ENCODE measurements at places on chromosomes 6 and 20. TPM values are rescaled to one million over a fixed set of nuclear protein-coding genes. Genes with fewer than 3 reads are reported as not detected.
A peak's percentile ranks its signal among the peaks of the same experiment; 100 is the strongest.

DNA sequence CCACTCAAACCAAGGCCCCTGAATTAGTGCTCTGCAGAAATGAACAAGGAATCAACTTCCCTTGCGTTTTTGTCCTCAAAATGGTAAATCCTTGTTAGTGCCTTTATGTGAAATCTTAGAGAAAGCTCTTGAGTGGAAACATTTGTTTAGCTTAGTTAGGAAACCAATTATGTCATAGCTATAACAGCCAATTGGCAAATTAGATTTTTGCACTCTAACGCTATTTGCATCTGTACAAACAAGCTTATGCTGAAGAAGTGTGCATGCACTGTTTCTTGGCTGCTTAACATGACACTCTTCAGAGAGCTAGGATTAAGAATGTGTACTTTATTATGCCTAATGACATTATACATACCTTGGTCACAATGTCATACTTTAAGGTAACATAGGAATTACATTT is 622.6 kb upstream of the SLC35B3 start:
- no peak for DNase-seq

GRCh38 chr20:45883100-45883469 is 2.1 kb downstream of the ZSWIM1 start:
- DNase-seq = no peak

DNA sequence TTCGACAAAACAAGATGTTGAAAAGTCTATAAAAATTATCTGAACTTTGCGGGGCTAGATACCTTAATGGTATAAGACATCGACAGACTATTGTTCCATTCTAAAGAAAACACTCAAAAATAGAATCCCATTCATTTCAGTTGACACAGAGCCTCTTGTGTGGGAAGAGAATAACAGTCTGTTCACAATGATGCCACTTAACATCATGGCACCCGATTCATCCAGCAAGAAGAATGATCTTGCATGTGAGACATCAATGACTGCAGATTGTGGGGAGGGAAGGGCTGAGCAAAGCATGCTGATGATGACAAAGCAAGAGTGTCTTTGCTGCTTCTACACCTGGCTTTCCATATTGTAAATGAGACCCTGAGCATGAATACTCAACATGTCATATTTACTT is 49.7 kb upstream of the ARMH2 start:
- DNase-seq = no peak

GRCh38 chr6:13142611-13143010 is 185.7 kb downstream of the TBC1D7 start:
- no peak for DNase-seq

DNA sequence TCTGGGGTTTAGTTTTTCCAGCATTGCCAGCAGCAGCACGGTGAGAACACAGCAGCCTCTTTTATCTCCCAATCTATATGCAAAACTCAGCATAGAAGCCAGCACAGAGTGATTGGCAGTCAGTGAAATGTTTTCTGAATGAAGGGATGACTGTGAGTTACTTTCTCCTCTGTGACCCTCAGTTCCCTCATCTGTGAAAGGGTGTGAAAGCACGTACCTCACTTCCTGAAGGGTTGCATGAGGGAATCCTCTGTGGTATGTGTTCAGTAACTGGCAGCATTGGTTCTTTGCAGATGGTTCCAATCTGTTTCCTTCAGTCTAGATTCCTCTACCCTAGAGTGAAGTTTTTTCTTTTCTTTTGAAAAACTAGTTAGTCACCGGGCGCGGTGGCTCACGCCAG is 40.0 kb downstream of the EFCAB8 start:
- DNase-seq = no peak

DNA sequence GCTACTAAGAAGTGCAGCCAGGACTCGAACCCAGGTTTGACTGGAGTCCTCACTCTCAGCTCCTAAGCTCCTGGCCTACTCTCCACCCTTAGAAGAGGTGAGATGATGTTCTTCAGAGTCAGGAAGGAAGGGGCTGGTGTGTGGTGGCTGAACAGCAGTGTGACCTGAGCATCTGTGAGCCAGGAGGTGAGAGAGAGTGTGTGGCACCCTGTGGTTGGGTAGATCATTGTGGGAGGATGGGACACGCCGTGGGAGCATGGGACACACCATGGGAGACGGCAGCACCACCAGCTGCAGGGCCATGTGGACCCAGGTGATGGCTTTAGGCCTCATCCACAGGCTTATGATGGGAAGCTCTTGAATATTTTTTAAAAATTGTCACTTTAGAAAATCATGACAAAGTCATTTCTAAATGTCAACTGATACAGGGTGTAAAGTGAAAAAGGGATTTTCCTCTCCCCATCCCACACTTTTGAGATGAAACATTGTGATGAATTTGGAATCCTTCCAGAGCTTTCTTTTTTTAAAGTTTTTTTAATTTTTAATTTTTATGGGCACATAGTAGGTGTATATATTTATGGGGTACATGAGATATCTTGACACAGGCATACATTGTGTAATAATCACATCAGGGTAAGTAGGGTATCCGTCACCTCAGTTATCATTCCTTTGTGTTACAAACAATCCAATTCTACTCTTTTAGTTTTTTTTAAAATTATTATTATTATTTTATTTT is 31.6 kb downstream of the SRC start:
- DNase-seq = no peak

The NMBR gene
- total RNA-seq = not detected

DNA sequence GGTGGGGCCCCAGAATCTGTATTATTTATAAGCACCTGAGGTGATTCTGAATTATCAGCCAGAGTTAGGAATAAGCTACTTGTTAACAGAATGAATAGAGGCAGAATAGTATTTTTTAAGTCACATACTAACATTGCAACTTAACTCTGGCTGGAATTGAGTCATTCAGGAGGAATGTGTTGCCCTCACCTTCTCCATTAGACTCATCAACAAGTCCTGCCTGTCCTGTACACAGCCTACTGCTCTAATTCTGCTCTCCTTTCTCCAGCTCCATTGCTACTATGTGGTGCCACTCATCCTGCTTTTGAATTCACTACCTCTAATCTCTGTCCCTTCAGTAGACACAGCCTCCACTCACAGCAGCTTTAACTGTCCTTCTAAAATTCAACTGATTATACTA is 669.4 kb downstream of the DHX35 start:
- peak; percentile 85 for DNase-seq

GRCh38 chr6:125307964-125308615 is 6.3 kb upstream of the HDDC2 start:
- DNase-seq = no peak

DNA sequence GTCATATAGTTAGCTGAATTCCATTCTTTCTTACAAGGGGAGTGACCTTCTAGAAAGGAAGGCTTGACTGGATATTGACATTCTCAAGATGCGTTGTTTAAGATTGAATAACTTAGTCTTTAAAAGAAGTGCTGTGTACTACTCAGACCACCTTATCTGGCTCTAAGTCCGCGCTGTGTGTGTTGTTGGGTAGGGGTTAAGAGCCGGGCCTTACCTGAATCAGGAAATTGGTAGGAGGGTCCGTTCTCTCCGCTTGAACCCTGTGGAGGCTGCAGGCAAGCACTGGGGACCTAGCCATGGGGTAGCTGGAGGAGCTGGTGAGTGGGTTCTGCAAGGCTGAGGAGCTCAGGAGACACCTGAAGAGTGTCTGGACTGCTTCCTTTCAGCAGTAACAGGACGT is 9.0 kb upstream of the SCML4 start:
- no peak for DNase-seq

DNA sequence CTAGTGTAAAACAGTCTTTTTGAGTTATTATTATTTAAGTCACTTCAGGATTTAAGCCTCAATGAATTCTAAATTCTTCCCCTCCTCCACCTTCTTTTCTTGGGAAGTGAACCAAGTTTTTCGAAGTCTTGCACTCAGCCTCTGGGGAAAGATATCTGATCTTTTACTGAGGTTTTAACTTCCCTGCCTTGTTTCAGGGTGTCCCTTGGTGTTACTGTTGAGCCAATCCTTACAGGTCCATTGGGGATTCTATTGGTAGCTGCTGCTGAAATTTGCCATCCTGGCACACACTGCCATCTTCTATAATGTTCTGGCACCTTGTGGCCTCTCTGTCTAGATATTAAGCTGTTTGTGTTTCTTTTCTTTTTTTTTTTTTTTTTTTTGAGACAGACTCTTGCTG is 31.7 kb downstream of the BEND6 start:
- DNase-seq = no peak

The CRISP3 gene
- total RNA-seq = under 0.01 TPM

DNA sequence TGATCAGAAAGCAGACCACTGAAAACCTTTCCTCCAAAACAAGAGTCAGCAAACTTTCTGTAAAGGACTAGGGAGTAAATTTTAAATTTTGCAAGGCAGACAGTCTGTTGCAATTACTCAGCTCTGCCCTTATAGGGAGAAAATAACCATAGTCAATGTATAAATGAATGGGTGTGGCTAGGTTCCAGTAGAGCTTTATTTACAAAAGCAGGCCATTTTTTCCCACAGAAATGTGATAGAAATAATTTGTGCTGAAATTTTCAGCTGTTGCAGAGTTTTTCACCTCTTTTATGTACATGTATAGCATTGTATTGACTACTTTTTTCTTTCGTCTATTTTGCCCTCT is 7.7 kb downstream of the AMD1 start:
- no peak for DNase-seq

- DNase-seq = peak; percentile 53
Measured at GRCh38 chr20:6178537-6178936, 55.7 kb upstream of the FERMT1 start.

GRCh38 chr6:39884696-39885095 is 49.6 kb downstream of the MOCS1 start:
- DNase-seq = no peak

- DNase-seq = no peak
Measured at GRCh38 chr20:50579511-50579910, 69.3 kb downstream of the PTPN1 start.

The HMGCLL1 gene
- not detected for total RNA-seq

DNA sequence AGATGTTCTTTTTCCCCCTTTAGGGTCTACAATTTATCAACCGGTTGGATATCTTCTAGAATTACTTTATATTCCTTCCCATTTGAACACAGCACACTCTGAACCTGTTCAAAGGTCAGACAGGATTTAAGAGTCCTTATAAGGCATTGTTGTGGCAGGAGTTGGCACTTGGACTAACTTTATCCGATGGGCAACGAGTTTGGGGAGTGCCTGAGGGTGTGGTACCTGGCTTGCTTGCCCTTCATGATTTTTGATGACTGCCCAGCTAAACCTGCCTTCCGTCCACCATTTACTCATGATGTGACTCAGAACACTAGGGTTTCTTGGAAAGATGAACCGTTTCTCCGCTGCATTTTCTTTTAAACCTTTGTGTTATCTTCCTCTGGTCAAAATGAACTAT is 285.2 kb downstream of the FOXC1 start:
- DNase-seq = peak; percentile 75

DNA sequence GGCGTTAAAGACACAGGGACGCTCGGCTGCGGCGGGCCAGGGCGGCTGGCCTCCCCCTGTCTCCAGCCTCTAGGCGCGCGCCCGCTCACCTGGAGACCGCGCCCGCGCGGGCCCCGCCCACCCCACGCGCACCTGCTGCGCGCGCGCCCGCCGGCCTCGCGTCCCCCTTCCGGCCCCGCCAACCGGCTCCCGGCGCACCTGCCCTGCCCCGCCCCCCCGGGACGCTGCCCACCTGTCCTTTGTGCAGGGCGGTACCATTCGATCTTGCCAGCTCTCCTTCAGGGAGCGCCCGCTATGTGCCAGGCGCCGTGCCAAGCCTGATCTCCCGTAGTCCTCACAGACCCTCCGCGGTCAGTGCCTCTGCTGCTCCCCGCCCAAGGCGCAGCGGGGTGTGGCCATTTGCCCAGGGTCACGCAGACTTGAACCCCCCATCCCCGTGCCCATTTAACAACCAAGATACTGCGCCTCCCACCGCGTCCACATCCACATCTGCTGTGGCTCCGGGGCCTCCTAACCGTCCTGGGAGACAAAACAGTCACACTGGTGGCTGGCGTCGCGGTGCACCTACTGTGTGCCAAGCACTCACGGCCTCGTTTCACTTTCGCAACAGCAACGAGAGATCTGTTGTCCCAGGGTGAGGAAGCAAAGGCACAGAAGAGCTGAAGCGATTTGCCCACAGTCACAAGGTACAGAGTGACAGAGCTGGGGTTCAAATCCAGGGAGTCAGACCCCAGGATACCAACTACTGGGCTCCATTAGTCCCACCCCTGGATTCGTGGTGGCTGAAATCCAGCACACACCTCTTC is 48.1 kb downstream of the NOL4L start:
- no peak for DNase-seq

- no peak for DNase-seq
Measured at GRCh38 chr6:30494291-30494861, 5.1 kb downstream of the HLA-E start.

DNA sequence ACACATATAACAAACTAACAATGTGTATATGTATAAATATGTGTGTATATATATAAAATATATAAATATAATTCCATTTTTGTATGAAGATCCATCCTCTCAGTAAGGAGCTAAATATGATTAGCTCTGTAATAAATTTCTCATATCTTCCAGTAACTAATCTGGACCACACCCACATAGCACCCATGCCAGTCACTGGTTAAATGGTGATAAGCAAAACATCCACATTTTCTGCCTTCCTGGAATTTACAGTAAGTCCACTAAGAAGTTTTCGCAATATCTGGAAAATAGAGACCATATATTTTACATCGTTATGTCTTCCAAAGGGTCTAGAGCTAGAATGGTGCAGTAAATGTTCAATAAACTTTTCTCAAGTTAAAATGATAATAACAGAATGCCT is 151.5 kb upstream of the STMND1 start:
- no peak for DNase-seq

DNA sequence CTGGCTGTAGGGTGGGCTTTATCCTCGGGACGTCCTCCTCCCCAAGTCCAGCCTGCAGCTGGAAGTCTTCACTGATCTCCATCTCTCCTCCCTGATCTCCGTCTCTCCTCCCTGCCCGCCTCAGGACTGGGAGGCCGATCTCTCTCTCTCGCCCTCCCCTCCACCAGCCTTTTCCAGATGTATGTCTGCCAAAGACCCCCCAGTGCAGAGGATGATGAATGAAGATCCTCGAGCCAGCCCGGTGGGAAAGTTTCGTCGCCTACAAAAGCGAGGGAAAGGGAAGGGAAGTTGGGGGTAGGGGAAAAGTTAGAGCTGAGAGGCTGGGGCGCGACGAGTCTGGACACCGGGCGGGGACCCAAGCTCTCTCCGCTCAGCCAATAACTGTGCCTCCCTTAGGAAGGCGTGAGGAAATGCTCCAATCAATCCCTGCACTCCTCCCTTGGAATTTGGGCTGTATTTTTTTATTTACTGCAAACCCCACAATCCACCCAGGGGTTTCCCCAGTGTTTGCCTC is 595 bp upstream of the SRF start:
- no peak for DNase-seq

GRCh38 chr20:43529051-43529450 is 21.6 kb downstream of the L3MBTL1 start:
- no peak for DNase-seq

GRCh38 chr6:103107985-103108384 is 1714.5 kb downstream of the GRIK2 start:
- no peak for DNase-seq

GRCh38 chr6:145904391-145904790 is 59.8 kb downstream of the SHPRH start:
- DNase-seq = no peak

GRCh38 chr6:51559059-51559458 is 528.4 kb downstream of the PKHD1 start:
- peak; percentile 37 for DNase-seq

All from bronchial epithelial cell (primary cell).